Stimulated activated CD8-positive, alpha-beta memory T cell treated with anti-CD3 and anti-CD28 coated beads, Interleukin-7, amount 100 ng/mL, for 48 hours (primary cell): ENCODE measurements at places on chromosomes 2 and 18.

GRCh38 chr2:27191070-27191829 is 20.6 kb upstream of the ATRAID start:
- DNase-seq: no peak

GRCh38 chr18:2538236-2538635 is 33.1 kb downstream of the METTL4 start:
- DNase-seq: no peak

GRCh38 chr2:240168546-240169361 is 28.3 kb upstream of the OTOS start:
- no peak for DNase-seq

- DNase-seq: no peak
These were observed 207.7 kb downstream of the BCL2 start for GRCh38 chr18:63111671-63112402.

DNA sequence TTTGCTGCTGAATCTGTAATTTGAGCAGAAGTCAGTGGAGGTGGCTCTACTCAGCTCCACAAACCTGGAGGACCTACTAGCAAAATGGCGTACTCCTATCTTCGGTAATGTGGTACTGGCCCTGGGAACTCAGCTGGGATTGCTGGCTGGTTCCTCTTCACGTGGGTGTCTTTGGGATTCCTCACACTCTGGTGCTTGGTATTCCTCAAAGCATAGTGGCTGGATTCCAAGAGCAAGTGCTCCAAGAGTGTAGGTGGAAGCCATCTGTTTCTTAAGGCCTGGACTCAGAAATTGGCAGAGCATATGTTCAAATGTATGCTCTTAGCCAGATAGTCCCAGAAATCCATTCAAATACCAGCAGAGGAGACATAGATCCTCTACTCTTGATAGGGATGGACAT is 281.9 kb upstream of the CDH7 start:
- DNase-seq: no peak

DNA sequence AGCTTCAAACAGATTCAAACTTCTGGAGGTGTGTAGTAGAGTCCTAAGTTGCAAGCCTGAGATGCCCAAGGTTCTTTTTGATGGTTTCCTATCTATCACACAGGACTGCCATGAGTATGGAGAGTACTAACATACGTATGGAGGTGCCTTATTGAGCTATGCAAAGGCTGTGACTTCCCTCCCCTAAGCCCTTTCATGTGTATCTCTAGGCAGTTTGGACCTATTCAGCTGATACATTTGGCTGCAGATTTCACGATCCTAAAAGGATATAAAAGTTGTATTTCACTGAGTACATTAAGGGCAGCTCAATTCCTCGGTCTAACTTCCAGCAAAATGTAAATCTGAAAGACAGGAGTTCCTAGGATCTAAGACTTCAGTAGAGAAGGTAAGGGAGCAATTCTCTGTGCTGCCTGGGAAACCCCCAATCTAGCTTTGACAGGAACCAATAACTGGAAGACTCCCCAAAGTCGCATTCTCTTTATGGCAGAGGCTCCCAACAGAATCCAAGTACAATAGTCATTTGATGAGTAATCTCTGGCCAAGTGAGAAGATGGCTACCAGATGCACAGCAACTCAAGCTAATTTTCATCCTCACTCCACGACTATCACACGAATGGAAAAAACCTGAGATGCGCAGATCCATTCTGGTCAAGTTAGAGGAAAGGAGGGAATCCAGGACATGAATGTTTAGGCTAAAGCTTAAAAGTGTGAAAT is 83.8 kb downstream of the ATL2 start:
- no peak for DNase-seq

DNA sequence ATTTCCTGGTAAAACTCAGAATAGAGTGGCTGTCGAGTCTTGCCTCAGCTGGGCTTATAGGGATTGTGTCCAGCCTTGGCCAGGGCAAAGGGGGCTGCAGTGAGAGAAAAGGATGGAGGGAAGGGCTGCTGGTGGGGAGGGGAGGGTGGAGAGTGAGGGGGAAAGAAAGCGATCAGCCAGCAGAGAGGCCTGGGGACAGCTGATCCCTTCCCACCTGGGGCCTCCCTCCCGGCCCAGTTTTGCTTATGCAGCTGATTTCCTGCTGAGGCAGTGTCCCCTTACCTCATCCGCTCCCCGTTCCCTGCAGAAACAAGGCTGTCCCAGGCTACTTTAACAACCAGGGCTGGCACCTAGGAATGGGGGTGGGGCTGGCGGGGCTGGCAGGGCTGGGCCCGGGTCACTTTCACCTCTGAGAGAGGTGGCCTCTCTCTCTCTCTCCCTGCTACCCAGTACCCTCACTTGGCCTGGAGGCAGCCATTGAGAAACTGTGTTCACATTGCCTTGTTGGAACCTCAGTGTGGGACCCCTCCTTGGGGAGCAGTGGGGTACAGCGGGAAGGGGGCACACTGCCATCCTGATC is 12.2 kb upstream of the GMPPA start:
- DNase-seq: no peak

DNA sequence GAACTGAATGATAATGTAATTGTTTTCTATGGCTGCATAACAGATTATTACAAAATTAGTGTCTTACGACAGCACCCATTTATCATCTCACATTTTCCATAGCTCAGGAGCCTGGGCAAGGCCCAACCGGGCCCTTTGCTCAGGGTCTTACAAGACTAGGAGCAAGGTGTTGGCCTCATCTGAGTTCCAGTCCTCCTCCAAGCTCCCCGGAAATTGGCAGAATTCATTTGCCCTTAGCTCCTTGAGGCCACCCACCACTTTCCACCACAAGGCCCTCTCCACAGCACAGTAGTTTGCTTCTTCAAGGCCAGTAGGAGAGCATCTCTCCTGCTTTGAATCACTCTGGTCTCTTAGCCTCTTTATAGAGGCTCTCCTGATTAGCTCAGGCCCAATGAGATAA is 89.2 kb upstream of the SALL3 start:
- no peak for DNase-seq

DNA sequence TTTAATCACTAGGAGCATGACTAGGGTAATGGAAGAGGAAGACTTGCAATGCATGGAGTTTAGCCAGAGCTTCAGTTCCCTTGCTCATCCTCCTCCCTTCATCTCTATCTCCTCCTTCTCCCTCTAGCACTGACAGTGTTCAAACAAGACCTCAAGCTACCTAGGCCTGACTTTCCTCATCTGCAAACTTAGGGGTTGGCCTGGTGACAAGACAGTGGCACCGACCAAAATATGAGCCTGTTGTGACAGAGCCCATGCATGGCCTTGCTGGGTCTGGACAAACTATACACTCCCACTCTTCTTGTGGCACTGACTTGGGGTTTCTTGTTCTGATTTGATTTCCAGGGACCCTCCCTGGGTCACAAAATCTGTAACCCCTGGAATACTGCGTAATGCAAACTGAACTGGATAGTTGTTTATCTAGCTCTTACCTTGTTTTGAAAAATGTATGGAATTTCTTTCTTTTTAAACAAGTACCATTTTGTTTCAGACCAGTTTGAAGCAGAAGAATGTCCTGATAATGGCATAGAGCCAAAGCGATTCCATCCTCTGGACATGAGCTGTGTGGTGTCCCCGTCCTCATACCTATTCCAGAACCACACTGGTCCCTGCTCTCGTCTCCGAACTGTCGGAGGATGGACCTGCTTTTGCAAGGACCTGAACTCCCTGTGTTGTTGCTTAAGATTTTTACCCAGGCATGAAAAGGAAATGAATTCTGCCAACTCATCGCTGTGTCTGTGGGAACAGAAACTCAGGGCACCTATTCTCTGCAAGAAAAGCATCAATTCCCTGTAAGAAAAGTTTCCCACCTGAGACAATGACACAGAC is 33.4 kb upstream of the PPP4R1 start:
- no peak for DNase-seq

DNA sequence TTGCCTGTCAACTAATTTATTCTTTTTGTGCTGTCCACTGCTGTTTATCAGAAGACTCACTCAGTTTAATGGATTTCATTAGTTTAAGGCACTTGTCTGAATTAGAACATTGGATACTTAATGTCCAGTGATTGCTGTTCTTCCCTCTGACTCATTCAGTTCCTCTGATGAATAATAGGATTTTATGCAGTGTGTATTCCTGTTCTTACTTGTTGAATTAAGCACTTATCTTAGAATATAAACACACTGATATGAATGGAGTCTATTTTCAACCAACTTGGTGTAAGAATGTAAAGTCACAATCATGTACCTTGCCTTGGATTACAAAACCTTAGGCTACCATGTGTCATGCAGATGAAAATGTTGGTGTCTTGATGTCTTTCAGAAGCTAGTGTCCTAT is 87.0 kb upstream of the PROKR1 start:
- DNase-seq: no peak
